A549 (cell line): ENCODE measurements at places on chromosomes 7 and 10.

DNA sequence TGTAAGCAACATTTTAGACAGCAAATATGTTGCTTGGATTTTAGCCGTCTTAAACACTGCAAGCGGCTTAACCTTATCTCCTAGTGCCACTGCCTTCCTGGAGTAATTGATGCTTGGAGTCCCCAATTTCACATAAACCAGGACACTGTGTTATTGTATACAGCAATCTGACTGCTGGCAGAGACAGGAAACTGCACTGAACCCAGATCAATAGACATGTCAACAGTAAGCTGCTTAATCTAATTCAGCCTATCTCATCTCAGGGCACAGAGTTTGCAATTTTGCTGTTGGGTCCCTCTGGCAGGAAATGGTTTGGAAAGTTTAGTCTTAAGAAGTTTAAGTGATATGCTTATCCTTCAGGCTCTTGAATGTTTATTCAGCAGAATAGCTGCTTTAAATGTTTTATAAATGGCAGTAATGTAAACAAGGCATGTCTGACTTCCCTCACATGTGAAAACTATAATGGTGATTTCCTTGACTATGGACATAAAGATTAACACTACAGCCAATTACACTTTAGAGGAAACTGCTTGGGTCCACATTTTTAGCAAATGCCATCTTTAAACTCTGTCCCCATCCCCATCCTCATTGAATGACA, 598.6 kb downstream of the PARD3 start:
- no peak for DNase-seq

DNA sequence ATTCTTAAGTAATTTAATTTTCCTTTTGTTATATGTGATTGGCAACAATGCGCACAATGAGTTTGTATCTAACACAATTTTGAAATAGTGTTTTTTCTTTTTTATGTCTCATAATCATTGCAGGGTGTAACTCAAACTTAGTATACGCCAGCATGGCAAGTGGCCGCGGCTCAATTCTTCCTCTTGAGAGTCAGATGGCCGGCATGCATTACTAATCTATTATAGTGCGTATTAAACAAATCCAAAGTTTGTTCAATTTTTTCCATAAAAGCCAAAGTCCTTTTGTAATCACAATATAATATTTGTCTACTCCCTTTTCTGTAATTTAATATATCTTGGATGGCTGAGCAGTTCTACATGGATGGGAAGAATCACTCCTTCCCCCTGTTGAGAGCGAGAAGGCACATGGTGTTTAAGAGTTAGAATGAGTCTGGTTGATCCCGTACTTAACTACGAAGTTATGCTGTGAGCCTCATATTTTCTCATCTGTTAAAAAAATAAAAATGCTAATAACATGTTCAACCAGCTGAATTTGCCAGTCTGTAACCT, 12.7 kb downstream of the EPDR1 start:
- DNase-seq: no peak

DNA sequence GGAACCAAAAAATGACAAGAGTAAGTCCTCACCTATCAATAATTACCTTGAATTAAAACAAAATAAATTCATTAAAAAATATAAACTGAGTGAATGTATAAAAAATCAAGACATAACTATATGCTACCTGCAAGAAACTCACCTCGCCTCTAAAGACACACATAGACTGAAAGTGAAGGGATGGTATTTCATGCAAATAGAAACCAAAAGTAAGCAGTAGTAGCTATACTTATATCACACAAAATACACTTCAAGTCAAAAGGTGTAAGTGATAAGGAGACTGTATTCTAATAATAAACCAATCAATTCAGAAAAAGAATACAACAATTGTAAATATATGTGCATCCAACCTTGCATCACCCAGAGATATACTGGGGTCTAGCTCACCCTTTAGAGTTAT, 332.6 kb downstream of the SH2D4B start:
- no peak for DNase-seq

DNA sequence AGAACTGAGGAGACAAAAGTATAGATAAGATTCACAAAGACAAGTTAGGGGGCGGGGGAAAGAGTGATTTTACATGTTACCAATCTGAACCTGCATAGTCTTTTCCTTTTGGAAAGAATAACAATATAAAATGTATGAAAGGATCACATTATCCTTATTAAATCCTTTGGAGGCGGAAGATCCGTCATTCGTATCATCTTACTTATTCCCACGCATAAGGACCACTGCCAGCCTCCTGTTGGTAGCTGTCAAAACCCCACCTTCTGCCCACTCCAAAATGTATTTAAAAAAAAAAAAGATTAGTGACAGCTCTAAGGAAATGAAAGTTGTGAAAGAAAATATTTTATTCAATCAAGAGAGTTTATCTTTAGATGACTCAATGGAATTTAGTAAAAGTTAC, 821.0 kb upstream of the CELF2 start:
- DNase-seq: no peak

DNA sequence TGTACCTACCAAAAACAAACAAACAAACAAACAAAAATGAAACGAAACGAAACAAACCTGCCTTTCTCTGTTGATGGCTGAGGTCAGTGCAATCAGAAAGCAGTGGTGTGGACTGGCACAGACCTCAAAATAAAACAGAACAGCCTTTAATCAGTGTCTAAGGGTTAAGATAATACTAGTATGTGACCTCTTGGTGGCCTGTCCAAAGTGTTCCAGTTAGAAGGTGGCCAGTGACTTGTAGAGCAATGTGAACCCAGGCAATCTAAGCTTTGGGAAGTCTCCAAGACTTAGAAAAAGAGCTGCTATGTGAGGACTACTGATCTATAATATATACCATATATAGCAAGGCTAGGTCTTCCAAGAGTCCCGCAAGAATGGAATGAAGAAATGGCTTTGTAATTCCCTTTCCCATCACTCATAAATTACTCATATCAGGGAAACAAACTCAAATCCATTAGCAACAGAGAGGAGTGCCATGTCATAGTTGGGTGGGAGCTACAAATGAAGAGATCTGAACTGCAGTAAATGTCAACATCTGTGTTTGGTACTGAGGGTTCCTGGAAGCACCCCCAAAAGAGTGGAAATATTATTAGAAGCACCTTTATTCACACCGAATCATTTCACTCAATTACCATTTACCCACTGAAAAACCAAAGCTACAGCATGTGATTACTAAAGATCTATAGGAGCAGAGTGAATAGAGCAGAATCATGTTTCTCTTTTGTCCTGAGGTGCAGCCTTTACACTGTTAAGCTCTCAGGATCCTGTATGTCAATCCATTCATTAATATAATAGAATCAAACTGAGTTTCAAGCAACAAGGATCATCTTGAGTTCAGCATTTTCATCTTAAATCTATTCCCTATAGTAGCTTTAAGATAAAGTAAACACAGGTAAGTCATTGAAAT, 28.0 kb downstream of the ABLIM1 start:
- DNase-seq: no peak
